Ovary (tissue), 10 donors: ENCODE measurements at places on chromosomes 13 and 19.
A peak's percentile ranks its signal among the peaks of the same experiment; 100 is the strongest.

DNA sequence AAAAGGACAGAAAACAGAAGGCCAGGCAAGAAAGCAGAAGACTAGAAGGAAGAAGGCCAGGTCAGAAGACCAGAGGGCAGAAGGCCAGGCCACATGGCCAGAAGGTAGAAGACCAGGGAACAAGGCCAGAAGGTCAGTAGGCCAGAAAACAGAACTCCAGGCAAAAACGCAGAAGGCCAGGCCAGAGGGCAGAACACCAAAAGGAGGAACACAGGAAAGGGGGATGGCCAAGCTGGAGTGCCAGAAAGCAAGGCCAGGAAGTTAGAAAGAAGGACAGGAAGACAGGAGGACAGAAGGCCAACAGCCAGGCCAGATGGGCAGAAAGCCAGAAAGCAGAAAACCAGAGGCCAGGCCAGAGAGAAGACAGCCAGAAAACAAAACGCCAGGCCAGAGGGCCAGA lies 185.4 kb downstream of the TUBA3C start:
- DNase-seq = no peak

- no peak for DNase-seq
Observed at GRCh38 chr13:20482787-20483186, 42.9 kb downstream of the CRYL1 start.

DNA sequence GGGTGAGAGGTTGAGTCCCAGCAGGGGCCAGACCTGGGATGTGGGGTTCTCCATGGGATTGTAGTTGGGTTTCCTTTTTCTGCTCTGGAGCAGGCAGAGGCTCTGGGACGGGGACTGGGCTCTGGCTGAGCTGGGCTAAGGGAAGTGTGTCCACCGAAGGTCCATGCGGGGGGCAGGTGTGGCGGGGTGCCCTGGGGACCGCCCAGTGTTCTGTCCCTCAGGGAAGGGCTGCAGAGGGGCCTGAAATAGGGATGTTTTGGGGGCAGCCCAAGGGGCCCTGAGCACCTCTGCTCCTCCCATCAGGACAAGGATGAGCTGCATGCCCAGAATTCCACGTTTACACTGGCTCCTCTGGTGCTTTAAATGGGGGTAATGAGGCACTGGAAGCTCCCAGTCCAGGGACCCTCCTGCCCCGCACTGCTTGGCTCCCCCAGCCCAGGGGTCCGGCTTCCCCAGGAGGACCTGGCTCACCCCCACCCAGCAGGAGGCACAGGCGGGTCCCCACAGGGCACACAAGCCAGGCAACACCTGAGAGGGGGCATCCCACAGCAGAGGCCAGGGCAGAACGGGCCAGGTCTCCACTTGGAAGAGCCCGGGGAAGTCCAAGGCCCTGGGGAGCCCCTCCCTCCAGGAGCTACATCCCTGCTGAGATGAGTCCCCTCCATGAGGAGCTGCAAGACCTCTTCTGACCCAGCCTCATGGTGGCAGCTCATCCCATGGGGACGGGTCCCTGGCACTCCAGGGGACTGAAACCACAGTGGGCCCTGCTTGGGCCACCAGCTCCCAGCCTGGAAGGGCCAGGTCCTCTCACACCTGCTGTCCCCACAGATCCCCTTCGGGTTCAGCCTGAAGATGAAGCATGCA lies 14.7 kb upstream of the ZNF14 start:
- no peak for DNase-seq

DNA sequence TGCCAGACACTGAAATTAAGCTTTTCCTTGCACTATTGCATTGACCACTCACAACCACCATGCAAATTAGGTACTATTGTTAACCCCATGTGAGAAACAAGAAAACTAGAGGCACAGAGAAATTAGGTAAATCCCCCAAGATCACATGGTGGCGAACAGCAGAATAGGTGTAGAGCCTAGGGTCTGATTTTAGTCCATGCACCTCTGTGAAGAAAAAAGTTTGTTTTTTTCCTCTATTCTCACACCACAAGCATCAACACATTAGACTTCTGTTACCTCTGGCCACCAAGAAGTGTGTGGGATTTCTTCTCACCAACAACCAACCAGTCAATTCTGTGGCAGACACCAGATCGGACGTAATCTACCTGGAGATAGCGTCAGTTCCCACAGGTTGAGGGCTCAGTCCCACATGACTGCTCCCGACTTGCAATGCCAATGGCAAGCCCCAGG lies 391.9 kb downstream of the COG6 start:
- DNase-seq = no peak

GRCh38 chr13:21934284-21934683 lies 263.4 kb downstream of the FGF9 start:
- no peak for DNase-seq

- no peak for DNase-seq
Observed at GRCh38 chr13:59176775-59177174, 987.0 kb downstream of the DIAPH3 start.

GRCh38 chr19:54209811-54210494 lies 9.3 kb downstream of the RPS9 start:
- peak; percentile 91 for DNase-seq

- no peak for DNase-seq
Observed at GRCh38 chr19:7000333-7000732, 20.9 kb downstream of the MBD3L2B start.

DNA sequence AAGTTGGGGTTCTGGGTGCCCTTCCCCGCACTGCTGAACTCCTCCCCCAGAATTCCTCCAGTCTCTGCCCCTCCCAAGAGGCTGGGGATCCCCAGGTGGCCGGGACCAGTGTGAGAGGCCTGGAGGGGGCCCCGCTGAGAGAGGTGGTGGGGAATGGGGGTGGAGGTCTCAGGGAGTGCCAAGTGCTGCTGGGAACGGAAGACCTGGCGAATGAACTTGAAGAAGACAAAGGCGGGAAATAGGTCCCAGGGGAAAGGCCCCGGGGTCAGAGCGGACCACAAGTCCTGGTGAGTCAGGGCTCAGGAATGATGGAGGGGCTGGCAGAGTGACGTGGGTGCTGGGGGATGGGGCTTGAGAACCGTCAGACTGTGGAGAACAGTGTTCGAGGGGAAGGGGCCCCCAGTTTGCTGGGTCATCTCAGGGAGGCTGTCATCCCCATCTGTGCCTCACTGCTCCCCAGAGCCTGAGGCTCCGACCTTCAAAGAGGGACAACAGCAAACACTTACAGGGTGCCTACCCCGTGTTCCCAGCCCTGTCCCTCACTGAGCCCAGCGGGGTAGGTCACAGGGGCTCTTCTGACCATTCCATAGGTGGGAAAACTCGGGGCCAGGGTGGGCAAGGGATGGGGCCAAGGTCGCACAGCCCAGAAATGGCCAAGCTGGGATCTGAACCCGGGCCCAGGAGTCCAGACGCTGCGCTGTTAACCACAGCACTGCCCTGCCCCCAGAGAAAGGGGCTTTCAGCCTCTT lies 16.0 kb upstream of the SEMA6B start:
- peak; percentile 58 for DNase-seq

DNA sequence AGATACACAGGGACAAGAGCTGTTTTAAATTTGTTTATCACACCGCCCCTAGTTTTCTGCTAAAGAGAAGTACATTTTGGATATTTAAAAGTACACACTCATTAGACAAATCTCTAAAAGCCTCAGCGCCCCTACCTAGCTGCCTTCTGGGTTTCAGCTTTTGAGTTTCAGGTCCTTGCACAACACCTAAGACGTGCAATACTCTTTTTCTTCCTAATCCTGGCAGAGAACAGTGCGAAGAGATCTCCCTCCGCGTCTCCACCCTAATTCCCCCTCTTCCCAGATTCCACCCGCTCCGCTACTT lies 421 bp upstream of the KLF5 start:
- no peak for DNase-seq

- DNase-seq = peak; percentile 37
Observed at GRCh38 chr13:113855931-113856715, 7.8 kb downstream of the GAS6 start.

- DNase-seq = no peak
Observed at GRCh38 chr13:53131361-53131760, 102.7 kb downstream of the OLFM4 start.

- no peak for DNase-seq
Observed at GRCh38 chr19:28358633-28359032, 854.3 kb downstream of the UQCRFS1 start.

GRCh38 chr13:25330541-25330940 lies 29.1 kb downstream of the NUP58 start:
- no peak for DNase-seq

DNA sequence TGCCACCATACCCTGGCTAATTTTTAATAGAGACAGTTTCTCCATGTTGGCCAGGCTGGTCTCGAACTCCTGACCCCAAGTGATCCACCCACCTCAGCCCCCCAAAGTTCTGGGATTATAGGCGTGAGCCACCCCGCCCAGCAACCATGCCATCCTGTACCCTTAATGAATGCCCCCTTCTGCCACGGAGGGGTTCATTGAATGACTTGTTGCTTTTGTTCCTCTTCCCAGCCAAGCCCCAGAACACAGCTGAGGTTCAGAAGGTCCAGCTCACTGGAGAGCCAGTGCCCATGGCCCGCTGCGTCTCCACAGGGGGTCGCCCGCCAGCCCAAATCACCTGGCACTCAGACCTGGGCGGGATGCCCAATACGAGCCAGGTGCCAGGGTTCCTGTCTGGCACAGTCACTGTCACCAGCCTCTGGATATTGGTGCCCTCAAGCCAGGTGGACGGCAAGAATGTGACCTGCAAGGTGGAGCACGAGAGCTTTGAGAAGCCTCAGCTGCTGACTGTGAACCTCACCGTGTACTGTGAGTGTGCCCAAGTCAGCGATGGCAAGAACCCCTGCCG lies 6.0 kb downstream of the PVR start:
- no peak for DNase-seq

DNA sequence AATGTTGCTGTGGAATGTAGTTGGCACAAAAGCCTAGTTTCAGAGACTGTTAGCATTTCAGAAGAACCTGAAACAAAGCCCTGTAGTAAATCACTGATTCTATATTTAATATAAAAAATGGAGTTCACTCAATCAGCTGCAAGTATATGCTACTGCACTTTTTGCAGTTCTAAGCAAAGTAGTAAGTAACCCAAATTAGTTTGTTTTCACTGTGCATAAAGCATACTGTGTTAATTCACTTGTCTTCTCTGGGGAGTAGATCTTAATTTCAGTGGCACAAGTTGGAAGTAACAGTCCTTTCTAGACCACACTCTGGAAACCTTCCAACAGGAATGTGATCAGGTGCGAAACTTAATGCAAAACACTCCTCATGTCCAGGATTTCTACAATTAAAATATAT lies 139.3 kb downstream of the DACH1 start:
- DNase-seq = no peak

DNA sequence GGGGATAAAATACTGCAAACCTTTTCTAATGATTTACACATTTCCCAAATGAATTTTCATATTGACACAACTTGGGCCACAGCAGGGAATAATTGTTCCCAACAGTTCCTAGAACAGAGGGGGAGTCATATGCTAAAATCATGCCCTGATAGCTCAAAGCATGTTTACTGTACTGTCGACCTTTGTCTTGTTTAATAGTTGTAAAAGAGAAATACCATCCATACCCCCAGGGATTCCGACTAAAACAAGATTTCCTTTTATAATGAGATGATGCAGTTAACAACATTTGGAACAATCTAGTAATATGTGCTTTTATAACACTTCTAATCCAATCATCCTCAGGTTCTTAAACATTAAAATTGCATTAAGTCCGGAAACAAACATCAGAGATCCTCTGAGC lies 759.7 kb downstream of the OLFM4 start:
- DNase-seq = no peak

DNA sequence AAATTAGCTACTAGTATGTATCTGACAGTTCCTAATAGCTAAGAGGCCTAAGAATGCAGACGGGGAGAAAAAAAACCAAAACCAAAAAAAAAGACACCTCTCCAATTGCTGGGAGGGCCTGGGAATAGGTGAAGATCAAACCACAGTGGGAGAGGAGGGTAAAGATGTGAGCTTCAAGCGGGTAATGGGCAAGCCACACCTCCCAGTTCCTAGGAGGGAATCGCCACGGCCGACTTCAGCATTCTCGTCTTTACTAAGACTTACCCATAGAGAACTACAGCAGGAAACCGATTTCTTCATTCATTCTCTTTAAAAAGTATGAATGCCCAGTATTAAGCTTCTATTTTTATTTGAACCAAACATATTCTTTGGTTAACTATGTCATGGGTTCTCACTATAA lies 5.6 kb upstream of the EEF1AKMT1 start:
- no peak for DNase-seq

DNA sequence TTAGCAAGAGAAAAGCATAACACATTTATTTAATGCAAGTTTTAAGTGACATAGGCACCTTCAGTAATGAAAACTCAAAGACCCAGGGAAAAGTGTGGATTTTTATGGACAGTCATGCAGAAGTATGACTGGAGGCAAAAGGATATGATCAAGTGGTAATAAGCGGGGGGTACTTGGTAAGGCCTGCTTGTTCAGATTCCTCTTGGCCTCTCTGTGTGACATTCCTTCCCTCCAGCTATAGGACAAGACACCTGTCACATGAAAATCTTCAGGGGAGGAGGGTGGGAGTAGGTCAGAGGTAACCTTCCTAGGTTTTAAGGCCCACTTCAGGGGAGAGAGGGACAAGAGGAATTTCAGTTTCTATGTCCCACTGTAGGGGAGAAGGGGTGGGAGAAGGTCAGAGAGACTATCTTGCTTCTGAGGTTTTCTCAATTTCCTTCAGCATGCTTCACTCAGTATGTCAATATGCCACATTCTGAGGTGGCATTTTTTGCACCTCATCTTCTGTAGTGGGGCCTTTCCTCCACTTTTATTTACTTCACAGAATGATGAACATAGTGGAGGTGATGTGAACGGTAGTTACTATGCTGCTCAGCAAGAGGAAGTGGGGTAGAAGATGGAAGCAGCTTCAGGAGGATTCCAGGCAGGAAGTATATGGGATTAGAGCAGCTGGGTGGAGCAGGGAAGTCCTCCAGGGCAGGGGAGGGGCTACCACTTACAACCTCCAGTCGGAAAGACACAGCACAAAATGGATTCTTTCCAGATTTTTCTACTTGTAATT lies 73.2 kb upstream of the RFC3 start:
- no peak for DNase-seq

DNA sequence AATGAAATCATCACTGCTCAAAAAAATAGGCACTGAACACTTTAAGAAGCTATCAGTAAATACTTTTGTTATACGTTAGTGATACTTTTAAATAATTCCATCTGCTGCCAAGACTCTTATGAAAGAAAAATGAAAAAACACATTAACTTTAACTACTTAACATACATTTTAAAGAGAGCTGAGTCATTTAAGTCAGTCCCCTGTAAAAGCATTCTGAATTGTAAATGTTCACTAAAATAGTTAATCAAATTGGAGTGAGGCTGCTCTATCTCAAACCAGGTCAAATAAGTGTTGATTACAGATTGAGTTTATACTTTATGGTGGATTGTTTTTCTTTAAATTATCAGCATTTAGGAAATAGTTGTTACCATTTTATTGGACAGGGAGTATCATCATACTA lies 274.2 kb downstream of the MYO16 start:
- no peak for DNase-seq
